ENCODE measurements at places on chromosomes 3 and 15.

GRCh38 chr3:117750674-117751269 is 1041.2 kb downstream of the TUSC7 start:
- DNase-seq, result no peak

DNA sequence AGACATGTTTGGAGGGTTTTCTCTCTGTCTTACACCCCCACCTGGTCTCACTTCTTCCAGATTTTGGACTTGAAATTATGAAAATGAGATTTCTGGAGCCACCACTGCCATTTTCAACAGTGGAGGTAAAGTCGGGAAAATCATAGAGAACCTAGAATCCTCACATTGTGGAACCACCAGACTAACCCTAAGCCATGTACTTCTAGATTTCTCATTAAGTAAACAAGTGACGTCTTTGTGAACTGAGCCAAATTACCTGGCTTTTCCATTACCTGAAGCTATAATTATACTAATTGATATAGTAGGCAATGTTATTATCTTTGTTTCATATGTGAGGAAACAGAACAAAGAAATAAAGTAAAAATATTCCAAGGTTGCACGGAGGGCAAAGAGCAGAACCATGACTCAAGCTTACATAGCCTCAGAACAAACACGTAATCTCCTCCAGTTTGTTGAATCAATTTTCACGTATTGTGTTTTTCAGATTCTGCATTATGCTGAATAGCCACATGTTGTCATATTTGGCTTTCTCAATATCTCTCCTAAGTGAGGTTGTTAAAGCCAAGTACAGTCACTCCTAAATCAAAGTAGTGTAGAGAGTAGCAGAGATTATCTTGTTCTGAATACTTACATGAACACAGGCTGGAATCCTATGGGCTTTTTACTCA is 101.3 kb upstream of the CMC1 start:
- DNase-seq, result no peak

- DNase-seq, result peak; percentile 28
These were observed 374.3 kb upstream of the TGFBR2 start for GRCh38 chr3:30232142-30232541.

GRCh38 chr3:151899996-151900395 is 26.6 kb downstream of the SUCNR1 start:
- DNase-seq, result no peak

DNA sequence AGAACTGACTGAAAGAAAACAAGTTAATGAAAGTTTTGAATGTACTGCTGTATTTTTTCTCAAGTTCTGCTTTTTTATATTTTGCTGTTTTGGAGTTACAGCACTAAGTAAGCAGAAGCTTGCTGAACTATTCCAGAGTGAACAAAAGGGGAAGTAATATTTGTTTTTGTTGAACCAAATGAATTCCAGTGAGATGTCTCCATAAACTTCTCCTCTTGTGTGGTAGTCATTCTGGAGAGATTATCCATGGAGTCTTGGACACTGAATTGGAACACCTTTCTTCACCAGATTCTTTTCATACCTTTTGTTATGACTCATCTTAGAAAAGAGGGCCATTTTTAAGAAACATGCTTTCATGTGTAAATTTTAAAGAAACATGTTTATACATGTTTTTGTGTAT is 8.8 kb downstream of the ANKUB1 start:
- DNase-seq, result no peak

GRCh38 chr3:131658115-131658514 is 155.3 kb upstream of the MRPL3 start:
- DNase-seq, result no peak

DNA sequence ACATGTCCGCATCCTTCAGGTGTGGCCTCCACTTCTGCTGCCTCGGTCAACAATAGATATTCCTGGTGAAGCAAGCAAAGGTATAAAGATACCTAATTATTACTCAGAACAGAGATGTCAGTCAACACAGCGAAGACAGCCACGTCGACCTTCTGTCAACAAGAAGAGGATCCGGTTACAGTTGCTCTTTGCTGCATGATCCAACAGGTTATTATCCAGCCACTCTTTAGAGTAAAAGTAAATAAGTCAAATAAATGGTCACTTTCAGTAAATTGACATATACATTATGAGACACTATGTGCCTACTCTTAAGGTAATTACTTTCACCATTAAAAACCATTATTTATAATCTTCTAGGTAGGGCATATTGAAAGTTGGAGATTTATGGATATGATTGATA is 356.8 kb upstream of the ATP11B start:
- no peak for DNase-seq

DNA sequence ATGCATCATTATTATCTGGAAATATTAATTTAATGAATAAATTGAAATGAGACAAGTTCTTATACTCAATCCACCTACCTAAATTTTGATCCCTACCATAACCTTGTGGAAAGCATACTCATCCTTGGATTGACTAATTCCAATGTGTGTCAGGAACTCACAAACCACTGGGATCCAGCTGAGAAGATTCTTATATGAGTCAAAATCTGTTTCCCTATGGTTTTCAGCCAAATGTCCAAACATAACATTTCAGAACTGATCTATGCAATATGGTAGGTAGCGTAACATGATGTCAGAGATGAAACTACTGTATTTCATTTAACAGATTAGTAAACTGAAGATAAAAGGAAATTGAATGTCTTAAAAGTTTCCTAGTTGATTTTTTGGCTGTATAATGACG is 250.0 kb downstream of the PLOD2 start:
- DNase-seq, result no peak

- peak; percentile 18 for DNase-seq
These were observed 42.5 kb upstream of the UBE3A start for GRCh38 chr15:25481208-25481859.

DNA sequence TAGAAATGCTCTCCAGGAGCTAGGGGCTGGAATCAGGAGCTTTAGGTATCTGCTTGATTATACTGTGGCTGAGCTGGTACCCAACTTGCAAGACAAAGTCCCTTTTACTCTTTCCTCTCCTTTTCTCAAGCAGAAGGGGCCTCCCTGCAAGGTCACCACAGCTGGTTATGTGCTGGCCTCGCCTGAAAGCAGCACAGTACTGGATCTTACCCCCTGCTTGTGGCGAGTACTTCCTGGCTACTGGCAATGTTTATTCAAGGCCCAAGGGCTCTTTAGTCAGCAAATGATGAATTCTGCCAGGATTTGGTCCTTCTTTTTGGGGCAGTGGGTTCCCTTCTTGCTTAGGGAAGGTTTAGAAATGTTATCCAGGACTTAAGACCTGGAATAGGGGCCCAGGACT is 234.6 kb downstream of the RAP2B start:
- DNase-seq, result no peak

- DNase-seq, result no peak
These were observed 18.4 kb upstream of the KCNMB2 start for GRCh38 chr3:178517665-178518334.

- DNase-seq, result no peak
These were observed 43.0 kb upstream of the SLC41A3 start for GRCh38 chr3:126126811-126127431.
